ENCODE measurements at places on chromosomes 7 and 10.

DNA sequence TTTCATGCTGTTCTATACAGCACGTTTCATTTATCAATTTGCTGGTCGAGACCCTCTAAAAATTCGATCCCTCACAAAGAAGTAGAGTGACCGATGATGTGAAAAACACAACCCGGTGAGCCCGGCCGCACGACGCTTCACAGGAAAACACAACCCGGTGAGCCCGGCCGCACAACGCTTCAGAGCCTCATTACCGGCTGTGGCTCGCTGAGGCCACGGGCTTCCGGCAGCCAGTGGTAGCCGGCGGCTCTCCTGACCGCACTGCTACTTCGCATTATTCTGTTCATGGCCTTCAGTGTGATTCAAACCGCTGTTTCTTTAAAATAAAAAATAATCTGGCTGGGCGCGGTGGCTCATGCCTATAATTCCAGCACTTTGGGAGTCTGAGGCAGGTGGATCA, 42.3 kb upstream of the RBM33 start:
- DNase-seq, result no peak

GRCh38 chr10:73306171-73306708, 52.4 kb downstream of the CFAP70 start:
- no peak for DNase-seq

GRCh38 chr7:138879356-138879755, 81.4 kb upstream of the ATP6V0A4 start:
- no peak for DNase-seq

DNA sequence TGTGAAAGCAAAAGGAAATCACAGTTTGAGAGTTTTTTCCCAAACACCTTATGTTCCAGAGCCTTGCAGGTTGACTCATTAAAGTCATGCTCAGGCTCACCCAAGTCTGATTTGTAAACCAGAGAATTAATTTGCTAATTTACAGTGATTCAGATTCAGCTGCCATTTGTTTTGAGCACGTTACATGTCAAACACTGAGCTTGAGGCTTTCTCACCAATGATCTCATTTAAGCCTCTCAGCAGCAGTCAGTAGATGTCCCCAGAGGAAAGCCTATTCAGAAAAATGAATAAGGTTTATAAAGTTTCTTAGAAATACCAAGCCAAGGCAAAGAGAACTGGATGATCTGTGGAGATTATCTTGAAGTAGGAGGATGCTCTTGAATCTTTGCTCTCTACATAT, 420.4 kb downstream of the HTR7 start:
- no peak for DNase-seq

GRCh38 chr10:21181451-21181850, 284.3 kb upstream of the NEBL start:
- no peak for DNase-seq

DNA sequence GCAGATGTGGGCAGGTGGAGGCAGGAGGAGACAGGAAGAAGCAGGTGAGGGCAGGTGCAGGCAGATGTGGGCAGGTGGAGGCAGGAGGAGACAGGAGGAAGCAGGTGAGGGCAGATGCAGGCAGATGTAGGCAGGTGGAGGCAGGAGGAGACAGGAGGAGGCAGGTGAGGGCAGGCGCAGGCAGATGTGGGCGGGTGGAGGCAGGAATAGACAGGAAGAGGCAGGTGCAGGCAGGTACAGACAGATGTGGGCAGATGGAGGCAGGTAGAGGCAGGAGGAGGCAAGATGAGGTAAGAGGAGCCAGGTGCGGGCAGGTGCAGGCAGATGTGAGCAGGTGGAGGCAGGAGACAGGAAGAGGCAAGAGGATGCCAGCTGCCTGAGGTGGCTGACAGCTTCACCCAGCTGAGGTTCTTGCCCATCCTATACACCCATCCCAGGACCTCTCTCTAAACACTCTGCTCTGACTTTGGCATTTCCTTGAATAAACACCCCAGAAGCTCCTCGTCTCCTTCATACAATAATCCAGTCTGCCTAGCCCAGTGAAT, 33.0 kb downstream of the PTPRE start:
- no peak for DNase-seq

GRCh38 chr10:97635577-97635976, 2.3 kb upstream of the MORN4 start:
- DNase-seq, result no peak

GRCh38 chr7:108067844-108068243, 62.3 kb downstream of the LAMB4 start:
- no peak for DNase-seq

GRCh38 chr7:79332091-79332490, 121.4 kb downstream of the MAGI2 start:
- DNase-seq, result no peak

DNA sequence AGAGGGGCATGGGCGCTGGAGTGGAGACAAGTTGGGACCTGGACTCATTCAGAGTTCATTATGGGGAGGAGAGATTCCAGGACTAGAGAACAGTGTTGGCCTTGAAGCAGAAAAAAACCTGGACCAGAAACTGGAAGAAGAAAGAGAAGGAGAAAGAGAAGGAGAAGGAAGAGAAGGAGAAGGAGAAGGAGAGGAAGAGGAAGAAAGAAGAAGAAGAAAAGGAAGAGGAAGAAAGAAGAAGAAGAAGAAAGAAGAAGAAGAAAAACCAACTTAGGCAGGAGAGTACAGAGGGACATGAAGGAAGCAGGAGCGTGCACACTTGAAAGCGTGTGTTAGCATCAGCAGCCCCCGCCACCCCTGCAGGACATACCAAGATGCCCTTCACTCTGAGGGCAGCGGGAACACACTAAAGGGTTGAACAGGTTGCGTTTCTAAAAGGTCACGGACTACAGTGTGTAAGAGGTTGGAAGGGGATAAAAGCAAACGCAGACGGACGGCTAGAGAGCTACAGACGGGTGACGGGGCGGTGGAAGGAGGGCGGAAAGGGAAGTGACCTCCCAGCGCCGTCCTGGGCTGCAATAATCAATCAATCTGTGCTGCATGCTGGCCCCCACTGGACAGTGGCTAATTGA, 95.3 kb downstream of the SEC61G start:
- DNase-seq, result no peak

DNA sequence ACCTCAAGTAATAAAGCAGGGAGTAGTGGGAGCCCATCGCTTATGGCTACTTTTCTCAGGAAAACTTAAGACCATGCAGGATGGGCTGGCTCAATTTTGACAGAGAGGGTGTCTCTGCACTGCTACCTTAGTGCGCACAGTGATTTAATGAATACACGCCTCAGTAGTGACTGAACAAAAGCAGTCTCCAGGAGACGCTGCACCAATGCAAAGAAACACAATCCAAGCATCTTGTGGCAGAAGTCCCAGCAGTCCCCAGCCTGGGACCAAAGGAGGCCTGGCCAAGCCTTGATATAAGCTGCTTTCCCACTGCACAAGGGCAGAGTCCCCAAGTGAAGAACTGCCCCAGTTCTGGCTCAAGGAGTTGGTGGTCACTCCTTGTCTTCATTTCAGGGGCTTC, 368.9 kb downstream of the KCNMA1 start:
- DNase-seq, result no peak

GRCh38 chr7:137539111-137539715, 195.7 kb upstream of the PTN start:
- DNase-seq, result no peak

DNA sequence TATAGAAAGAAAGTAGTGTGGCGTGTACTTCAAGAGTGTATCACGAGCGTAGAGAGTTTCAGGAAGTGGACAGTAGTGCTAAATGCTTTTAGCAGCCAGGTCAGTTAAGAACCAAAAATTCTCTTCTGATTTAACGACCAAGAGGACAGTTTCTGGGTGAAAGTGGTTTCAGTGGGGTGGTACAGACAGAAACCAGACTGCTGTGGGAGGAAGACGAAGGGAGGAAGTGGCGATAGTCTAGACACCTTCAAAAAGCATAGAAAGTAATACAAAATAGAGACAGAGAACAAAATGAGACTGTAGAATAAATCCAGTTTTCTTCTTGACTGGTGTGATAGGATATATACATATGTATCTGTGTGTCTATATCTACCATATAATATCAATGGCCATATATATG, 93.5 kb downstream of the MBL2 start:
- no peak for DNase-seq

DNA sequence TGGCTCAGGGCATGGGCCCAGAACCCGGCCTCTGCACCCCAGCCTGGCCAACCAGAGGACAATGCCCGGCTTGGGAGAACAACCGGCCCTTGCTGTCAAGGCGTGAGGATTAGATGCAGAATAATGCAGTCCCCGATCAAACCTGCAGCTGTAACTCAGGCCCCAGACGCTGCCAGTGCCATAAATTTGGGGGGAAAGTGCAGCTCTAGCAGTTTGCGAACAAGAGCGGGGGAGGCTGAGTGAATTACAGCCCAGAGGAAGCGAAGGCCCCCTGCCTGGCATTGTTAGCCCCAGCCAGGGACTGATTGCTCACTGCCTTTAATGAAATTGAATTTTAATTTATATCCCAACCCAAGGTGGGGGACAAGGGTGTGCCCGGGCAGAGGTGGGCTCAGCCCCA, 38.0 kb upstream of the GNA12 start:
- DNase-seq, result no peak

GRCh38 chr10:114925587-114926586, 12.1 kb upstream of the TRUB1 start:
- DNase-seq, result no peak

GRCh38 chr10:132571650-132572544, 34.3 kb downstream of the INPP5A start:
- DNase-seq, result no peak

- DNase-seq, result no peak
Observed at GRCh38 chr10:74746813-74747212, 79.6 kb upstream of the KAT6B start.

DNA sequence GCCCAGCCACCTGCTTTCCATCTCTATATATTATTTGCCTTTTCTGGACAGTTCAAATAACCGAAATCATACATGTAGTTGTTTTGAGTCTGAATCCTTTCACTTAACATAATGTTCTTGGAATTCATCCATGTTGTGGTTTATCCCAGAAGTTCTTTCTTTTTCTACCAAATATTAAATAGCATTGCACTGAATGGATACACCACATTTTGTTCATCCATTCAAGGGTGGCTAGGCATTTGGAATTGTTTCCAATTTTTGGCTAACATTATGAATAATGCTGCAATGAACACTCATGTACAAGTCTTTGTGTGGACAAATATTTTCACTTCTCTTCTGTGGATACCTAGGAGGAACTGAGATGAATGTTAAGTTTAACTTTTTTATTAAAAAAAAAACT, 18.0 kb downstream of the DNAJC1 start:
- no peak for DNase-seq

GRCh38 chr7:50721160-50721559, 61.5 kb downstream of the GRB10 start:
- no peak for DNase-seq

GRCh38 chr10:125967533-125967932, 71.2 kb downstream of the FANK1 start:
- DNase-seq, result no peak

DNA sequence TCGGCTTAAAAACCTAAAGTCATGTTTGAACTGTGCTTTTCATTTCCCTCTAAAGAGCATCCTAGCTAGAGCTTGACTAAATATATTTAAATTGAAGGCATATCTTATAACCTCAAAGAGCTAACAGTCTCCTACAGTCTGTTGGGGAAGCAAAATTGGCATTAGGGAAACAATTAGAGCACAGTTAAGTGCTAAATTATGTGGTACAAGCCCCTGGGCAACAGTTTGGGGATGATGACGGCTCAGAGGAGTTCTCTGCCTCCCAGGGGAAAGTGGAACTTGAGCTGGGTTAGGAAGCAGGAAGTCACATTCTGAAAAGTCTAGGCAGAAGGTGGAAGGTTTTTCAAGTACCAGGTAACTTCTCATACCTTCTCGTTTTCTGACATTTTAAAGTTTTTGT, 18.6 kb upstream of the GOT1 start:
- DNase-seq, result no peak

- no peak for DNase-seq
Observed at GRCh38 chr10:35892526-35892925, 250.4 kb upstream of the FZD8 start.

GRCh38 chr10:31594347-31594873, 275.4 kb downstream of the ZEB1 start:
- no peak for DNase-seq

DNA sequence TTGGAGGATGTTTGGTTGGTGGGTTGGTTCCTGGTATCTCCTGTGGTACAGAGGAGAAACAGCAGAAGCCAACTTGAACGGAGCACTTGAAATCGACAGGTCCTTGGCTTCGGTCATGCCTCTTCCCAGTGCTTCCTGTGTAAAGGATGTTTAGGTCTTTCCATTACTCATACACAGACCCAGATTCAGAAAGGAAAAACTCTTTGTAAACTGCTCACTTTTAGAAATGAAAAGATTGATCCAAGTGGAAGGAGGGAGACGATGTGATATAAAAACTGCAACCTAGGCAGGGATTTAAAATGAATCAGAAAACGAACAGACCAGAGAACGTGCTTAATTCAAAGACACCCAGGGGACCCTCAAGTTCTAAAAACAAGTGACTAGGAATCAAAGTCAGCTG, 338.4 kb downstream of the GALNT17 start:
- DNase-seq, result no peak

DNA sequence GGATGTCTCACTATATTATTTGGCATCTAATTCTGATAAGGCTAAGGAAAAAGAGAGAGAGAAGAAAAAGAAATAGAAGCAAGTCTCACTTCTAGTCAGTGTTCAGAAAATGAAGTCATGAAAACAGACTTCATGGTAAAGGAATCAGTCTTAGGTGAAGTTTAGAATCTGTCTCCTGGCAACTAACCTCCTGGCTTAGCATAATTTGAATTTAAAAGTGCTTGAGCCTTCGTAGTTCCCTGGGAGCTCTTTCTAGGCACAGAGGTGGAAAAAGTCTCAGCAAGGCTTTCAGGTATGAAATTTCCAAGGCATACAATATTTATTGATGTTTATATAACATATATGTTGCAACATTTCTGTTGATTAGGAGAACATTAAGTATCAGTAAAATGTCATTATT, 10.4 kb downstream of the CHRM2 start:
- no peak for DNase-seq

- DNase-seq, result no peak
Observed at GRCh38 chr10:191703-192518, 56.7 kb downstream of the ZMYND11 start.

DNA sequence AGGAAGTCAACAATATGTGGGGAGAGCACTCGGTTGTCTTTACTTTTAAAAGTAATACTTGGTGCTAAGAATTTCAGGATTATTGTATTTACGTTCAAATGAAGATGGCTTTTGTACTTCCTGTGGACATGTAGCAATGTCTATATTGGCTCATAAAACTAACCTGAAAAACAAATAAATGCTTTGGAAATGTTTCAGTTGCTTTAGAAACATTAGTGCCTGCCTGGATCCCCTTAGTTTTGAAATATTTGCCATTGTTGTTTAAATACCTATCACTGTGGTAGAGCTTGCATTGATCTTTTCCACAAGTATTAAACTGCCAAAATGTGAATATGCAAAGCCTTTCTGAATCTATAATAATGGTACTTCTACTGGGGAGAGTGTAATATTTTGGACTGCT, 32.7 kb downstream of the SIRT1 start:
- DNase-seq, result no peak

GRCh38 chr10:58579011-58579655, 66.5 kb downstream of the BICC1 start:
- DNase-seq, result no peak

- no peak for DNase-seq
Observed at GRCh38 chr7:155851892-155852291, 39.6 kb upstream of the SHH start.

- no peak for DNase-seq
Observed at GRCh38 chr10:130300608-130301020, 164.4 kb downstream of the GLRX3 start.
